Anterior cingulate cortex (tissue), 58 donors: ENCODE measurements at places on chromosomes 7 and 10.

DNA sequence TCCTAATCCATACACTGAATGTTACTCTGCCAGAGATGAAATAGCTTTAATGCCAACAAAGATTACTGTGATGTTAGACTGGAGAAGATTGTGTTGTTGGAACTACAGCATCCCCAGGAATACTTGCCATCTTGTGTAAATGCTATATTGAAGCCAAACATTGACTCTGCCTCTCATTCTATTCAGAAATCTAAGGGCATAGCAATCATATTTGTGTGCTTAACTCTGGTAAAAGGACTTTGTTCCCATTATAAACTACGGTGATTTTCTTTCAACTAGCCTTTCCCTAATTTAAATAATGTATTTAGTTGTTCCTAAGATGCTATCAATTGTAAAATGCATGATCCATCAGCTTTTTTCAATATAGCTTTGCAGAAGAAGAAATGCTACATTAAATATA is 498.4 kb upstream of the LRRN3 start:
- DNase-seq, result no peak

- no peak for DNase-seq
These were observed 86.5 kb upstream of the GRB10 start for GRCh38 chr7:50869108-50869725.

- no peak for DNase-seq
These were observed 14.0 kb upstream of the PCGF5 start for GRCh38 chr10:91206427-91206826.

- no peak for DNase-seq
These were observed 41.1 kb downstream of the INSIG1 start for GRCh38 chr7:155338632-155339320.

GRCh38 chr10:3737864-3738263 is 47.1 kb downstream of the KLF6 start:
- no peak for DNase-seq

- no peak for DNase-seq
These were observed 5.1 kb downstream of the ING3 start for GRCh38 chr7:120955577-120956149.

DNA sequence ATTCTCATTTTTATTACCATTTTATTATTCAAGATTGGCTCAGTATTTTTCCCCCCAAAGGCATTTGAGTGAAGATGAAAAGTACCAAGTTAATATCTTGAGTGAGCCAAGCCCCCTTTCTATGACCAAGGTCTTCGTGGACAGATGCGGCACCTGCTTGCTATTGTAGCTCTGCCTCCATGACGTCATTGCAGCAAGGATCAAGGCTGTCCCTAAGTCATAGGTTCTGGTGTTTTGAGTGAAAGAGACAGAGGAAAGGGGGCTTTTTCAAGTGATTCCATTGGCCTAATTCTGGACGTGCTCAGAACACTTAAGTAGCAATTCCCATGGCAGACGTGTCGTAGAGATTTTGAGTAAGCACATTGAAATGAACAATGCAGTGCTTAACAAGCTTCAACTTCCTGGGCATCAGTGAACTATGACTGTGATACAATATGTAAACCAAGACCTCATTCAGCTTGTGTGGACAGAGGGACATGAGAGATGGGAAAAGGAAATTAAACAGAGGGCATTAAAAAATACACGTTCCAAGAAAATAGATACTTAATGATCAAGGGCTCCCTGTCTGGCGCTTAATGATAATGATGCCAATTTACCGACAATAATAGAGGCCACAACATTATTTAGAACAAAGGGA is 248.7 kb upstream of the NPVF start:
- DNase-seq, result no peak

GRCh38 chr7:1897861-1898627 is 228.0 kb downstream of the ELFN1 start:
- DNase-seq, result no peak

- no peak for DNase-seq
These were observed 94.0 kb downstream of the GRK5 start for GRCh38 chr10:119301397-119301796.

DNA sequence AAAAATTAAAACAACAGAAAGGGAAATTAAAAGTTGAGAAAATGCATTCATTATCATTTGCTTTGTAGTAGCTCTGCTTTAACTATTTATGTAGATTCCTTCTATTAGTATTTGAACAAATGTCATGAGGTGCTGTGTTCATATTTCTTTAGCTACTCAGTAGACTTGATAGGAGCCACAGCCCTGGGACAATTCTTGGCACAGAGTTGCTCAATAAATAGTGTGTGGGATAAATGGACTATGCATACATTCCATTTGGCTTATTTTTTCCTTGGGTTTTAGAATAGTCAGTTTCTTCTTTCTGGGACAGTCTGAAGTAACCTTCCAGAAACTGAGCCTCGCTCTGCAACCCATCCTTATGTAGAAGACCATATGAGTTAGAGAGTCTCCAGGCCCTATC is 13.4 kb downstream of the RPP30 start:
- DNase-seq, result no peak

DNA sequence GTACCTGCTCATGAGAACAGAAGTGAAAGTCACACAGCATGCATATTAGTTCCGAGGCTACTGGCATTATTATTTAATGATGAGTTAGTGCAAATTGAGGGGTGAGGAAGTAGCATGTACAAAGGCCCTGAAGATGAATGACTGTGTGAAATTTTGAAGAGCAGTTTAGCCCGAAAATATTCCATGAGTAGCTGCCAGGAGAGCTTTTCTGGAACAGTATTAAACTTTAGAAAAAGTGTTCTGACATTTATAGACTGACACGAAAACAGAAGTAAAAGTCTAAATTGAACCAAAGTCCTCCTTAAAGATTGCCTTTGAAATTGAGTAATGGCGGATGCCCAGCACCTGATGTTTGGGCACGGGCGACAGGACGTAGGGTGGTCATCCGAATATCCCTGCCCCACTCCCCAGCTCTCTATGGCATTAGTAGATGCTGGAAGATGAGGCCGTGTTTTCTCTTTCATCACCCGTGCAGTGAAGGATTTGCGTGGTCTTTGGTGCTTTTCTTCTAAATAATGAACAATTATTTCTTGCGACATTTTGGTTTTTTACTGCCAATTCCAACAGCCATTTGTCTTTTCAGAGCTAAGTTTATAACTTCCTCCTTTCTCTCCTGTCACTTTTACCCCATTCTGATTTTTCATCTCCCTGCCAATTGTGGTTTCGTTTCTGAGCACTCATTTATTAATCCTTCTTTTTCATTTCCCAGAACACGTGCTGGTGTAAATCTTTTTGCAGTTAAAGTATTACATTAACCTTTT is 192.6 kb downstream of the MGMT start:
- DNase-seq, result no peak

GRCh38 chr7:39616138-39616537 is 7.2 kb upstream of the RALA start:
- no peak for DNase-seq

- DNase-seq, result peak; percentile 22
These were observed 248.8 kb upstream of the PTN start for GRCh38 chr7:137592232-137592896.

DNA sequence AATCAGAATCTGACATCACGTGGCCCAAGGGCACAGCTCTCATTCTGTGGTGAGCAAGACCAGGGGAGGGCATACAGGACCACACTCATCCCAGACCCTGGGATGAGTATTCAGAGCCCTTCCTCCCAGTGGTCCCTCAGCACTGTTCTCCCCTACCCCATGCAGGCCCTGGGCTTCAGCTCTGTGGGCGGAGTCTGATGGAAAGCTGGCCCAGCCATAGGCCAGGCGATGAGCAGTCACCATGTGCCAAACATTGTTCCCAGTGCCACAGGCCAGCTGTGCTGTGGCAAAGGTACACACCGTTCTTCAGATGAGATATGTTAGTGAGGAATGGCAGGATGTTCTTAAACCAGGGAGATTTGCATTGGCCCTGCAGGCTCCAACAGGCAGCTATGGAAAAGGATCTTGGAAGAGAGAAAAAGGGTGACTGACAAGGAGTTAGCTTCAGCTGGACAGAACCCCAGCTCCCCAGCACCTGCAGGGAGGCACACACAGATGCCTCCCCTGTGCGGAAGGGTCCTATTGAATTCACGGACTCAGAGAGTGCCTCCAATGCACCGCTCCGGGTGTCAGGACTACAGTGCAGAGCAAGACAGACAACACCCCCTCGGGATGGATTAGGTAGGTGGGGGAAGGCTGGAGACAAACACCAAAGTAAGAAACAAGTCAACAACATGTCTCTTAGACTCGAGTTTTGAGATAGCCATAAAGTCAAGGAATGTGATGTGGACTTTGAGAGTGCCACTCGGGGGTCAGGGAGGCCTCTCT is 596.0 kb upstream of the MGMT start:
- DNase-seq, result no peak

- no peak for DNase-seq
These were observed 34.6 kb downstream of the AMZ1 start for GRCh38 chr7:2722591-2722990.

GRCh38 chr7:104123786-104124185 is 84.0 kb downstream of the ORC5 start:
- DNase-seq, result no peak

GRCh38 chr10:22049635-22050034 is 46.1 kb upstream of the DNAJC1 start:
- no peak for DNase-seq

DNA sequence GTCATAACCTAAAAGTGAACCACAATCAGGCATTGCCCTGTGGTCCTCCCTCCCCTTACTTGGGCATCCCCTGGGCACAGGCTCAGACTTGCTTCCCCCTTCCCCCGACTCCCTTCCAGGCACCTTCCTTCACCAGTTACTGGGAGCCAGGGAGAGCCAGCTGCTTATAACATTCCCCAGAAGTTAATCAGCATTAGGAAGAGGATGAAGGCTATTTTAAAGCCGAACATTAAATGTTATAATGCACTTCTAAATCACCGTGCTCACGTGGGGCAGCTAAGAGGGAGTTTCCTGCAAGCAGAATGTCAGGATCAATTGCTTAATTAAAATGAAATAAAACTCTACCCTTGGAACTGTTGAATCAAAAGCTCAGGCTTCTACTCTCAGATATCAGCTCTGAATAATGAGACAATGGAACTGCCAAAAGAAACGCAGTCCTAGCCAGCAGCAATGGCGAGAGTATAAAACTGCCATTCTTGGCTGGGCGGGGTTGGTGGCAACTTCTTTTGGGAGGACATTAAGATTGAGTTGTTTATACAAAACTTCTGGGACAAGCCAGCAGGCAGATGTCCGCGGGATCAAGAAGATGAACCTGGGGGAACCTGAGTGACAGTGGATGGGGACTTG is 169.5 kb downstream of the FANK1 start:
- no peak for DNase-seq

DNA sequence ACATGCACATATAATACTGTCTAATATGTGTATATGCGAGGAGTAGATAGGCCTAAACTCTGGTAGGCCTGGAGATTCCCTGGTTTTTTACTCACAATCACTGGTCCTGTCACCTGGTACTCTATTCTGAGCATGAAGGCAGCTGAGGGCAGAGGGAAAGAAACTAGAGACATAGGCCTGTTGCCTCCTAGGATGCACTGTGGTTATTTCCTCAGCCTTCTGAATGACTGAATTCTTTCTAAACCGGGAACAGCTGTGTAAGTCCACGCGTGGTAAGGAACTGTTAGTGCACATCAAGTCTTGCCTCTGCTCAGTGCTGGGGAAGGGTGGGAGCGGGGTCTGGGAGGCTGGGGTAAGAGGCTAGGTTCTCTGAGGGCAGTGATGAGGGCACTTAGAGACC is 7.7 kb downstream of the KAZALD1 start:
- DNase-seq, result no peak

GRCh38 chr10:55631071-55631654 is 729.9 kb downstream of the ZWINT start:
- no peak for DNase-seq

DNA sequence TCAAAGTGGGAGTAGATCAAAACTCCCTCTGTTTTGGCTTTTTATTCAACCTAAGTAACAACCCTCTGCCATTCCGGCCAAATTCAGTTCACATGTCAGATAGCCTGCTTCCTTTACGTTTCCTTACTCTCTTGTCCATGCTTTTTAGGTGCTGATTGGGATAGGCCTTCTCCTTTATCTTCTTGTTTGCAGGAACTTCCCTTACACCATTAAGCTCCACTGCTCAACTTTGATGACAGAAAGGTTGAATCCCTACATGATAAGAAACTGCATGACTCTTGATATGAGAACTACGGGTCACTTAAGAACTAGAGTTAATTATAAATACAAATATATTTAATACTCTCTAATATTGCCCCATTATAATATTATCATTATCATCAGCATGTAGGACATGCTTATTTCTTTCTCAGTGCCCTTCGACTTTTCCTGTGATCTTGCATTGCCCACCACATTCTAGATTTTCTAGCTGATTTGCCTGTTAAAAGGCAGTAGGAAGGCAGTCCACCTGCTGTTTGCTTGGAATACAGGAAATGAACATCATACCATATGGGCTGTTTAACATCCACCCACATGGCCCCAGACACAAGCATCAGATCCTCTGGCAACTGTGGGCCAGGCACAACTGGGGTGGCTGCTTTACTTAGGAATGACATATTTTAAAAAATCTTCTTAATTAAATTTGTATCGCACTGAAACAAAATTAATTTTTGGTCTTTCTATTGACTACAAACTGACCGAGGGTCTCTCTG is 59.7 kb upstream of the CCDC6 start:
- DNase-seq, result no peak

DNA sequence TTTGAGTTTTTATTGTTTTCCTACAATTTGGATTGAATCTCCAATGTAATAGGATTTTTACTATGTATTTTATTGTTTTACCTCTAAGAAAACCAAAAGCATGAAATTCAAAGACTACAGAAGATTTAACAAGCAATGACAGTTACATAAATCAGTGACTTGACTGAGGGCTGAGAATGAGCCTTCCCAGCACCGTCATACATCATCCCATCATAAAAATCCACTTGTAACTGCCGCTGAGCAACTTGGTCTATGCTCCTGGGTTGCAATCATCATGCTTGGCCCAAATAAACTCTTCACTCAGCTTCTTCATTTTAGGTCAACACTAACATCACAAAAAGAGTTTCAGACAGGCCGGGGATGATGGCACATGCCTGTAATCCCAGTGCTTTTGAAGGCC is 13.5 kb downstream of the LARP4B start:
- no peak for DNase-seq

GRCh38 chr10:61063034-61063433 is 119.0 kb upstream of the RHOBTB1 start:
- DNase-seq, result no peak

DNA sequence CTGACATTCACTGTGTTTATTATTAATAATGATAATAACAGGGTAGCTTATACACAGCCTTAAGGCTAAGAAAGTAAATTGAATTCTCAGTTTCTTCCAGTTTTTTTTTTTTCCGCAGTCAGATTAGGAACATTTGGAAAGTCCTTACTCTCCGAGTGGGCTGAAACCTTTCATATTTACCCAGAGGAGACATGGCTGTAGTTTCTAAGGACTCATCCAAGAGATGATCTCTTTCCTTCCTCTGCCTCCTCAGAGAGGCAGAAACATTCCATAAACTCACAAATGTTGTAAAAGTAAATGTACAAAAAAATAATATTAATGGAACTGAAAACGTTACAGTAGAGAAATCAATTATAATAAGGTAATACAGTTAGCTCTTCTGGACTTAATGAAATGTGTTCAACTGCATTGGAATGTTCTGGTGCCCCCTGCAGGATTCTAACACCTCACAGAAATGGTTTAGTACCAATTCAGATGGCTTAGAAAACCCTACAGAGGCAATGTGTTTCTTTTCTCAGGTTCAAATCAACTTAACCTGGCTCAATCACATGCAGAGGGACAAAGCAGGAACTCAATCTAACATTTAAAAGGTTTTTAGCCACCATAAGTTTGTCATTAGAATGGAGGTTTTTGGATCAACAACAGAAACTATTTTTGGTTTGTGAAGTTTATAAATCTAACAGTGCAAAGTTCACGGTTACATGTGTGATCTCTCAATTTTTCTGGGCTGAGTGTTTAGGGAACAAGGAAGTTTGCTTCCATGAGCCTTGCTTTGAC is 71.7 kb downstream of the ICA1 start:
- DNase-seq, result no peak
